IMR-90 (cell line): ENCODE measurements at places on chromosomes 2 and 18. TPM values are rescaled to one million over a fixed set of nuclear protein-coding genes. Genes with fewer than 3 reads are reported as not detected.
A peak's percentile ranks its signal among the peaks of the same experiment; 100 is the strongest.

- no peak for DNase-seq
Measured at GRCh38 chr18:56807901-56808300, 156.7 kb downstream of the WDR7 start.

- no peak for DNase-seq
Measured at GRCh38 chr2:30149513-30149912, 2.7 kb downstream of the YPEL5 start.

- DNase-seq: peak; percentile 80
Measured at GRCh38 chr2:42128721-42129486, 40.2 kb upstream of the EML4 start.

- DNase-seq: peak; percentile 63
Measured at GRCh38 chr2:237743561-237744269, 54.9 kb upstream of the RBM44 start.

DNA sequence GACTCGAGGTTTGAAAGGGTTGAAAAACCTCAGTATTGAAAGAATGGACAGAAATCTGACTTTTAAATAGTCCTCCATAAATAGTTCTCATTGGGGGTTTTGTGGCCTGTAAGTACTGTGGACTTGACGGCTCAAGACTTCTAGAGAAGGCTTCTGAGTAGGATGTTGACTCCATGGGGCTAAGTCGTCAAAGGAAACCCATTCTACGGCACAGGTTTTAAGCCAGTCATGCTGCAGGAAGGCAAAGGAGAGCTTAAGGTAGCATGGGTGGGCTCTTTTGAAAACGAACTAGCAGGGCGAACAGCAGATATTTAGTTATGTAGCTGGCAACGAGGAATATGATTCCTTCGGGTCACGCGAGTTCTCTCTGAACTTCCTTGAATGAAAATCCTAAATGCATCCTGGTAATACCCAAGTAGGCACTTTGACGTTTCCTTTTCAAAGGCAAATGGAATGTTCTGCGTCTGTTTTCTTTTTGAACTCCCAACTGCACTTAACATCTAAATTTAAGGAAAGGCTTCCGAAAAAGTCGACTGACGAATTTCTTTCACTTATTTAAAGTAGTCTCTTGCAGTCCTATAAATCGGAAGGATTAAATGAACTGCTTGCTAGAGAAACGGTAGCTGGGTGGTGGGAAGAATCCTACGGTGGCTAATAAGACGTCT is 1.1 kb upstream of the NEDD4L start:
- DNase-seq: no peak

- no peak for DNase-seq
Measured at GRCh38 chr2:49343638-49344037, 189.3 kb upstream of the FSHR start.

DNA sequence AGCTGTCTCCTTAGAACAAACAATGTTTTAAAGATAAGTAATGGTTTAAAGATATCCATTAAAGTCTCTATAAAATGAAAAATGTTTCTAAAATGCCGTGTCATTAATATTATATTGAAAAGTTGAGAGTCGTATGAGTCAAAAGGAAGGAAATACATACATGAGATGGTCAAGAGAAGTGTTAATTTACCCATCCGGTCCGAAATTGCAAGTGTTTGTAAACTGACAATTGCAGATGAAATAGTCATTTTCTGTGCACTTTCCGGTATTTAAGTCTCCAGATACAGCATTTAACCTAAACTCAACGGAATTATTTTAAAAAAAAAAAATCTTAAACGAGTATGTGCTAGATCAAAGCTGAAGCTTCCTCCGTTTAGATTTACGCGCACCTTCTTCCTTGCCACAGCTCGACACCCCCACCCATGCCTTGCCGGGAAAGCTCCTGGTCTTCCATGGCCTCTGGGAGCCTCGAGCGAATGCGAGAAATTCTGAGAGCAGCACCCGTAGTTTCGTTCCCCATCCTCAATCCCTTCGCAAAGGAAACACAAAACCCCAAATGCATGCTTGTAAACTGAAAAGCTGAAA is 1.8 kb downstream of the DSC3 start:
- DNase-seq: no peak

DNA sequence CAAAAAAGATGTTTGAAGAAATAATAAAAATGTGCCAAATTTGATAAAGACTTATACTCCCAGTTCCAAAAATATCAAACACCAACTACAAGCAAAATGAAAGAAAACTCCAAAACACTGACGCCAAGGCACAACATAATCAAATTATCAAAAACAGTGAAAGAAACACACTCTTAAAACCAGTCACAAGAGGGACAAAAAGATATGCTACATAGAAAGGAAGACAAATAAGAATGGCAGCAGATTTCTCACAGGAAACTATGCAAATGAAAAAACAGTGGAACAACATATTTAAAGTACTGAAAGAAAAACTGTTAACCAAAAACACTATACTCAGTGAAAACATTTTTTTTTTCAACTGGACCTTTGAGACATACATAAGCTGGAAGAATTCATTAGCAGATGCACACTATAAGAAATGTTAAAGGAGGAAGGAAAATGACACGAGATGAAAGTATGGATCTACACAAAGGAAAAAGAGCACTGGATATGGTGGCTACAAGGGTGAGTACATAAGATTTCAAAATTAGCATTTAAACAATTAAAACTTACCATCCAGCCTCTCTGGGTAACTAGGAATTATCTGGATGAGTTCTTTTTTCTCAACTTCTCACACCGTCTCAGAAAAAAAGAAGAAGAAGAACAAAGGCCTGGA is 94.0 kb upstream of the ACVR1C start:
- DNase-seq: peak; percentile 11

DNA sequence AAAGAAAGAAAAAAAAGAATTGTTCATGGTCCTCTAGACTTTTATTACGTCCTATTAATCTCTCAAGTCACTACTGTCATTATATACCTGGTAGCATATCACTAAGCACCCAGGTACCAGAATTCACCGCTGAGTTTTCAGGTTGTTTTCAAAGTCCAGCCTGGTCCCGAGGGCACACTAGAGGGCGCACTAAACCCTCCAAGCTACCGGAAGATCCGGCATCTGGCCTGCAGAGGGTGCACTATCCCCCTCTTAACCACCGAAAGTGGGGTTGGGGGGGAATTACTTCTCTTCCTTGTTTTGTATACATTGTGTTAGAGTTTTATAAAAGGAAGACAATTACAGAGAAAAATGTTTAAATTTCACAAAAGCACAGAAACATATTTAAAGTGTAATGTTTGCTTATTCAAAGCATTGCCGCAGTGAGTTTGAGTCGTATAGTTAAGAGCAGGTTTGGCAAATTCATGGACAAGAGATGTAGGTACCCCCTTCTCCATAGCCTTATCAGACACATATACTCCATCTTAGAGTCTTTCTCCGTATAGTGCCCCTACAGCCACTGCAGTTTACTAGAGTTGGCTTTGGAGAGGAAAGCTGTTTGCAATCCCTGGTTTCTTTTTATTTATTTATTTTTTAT is 19.2 kb downstream of the MOGAT1 start:
- peak; percentile 78 for DNase-seq

- peak; percentile 90 for DNase-seq
Measured at GRCh38 chr18:25230658-25231326, 121.2 kb downstream of the ZNF521 start.

GRCh38 chr2:190149908-190150307 is 87.4 kb upstream of the MSTN start:
- no peak for DNase-seq

DNA sequence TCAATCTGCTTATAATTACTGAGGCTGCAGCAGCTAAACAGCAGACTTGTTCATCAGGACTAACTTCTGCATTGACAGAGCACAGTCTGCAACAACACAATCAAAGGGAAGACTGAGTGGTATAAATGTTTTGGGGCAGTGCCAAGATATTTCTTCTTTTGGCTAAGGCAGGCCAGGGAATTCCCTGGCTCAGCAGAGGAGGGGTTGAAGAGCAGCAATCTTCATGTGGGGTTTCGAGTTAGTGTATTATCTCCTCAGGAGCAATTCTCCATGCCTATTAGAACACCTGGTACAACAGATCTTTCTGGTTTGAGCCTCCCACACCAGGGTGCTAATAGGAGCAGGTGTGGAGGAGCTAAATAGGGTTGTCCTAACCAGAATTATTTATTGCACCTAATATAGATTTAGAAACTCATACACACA is 103.0 kb upstream of the STK17B start:
- peak; percentile 56 for DNase-seq

DNA sequence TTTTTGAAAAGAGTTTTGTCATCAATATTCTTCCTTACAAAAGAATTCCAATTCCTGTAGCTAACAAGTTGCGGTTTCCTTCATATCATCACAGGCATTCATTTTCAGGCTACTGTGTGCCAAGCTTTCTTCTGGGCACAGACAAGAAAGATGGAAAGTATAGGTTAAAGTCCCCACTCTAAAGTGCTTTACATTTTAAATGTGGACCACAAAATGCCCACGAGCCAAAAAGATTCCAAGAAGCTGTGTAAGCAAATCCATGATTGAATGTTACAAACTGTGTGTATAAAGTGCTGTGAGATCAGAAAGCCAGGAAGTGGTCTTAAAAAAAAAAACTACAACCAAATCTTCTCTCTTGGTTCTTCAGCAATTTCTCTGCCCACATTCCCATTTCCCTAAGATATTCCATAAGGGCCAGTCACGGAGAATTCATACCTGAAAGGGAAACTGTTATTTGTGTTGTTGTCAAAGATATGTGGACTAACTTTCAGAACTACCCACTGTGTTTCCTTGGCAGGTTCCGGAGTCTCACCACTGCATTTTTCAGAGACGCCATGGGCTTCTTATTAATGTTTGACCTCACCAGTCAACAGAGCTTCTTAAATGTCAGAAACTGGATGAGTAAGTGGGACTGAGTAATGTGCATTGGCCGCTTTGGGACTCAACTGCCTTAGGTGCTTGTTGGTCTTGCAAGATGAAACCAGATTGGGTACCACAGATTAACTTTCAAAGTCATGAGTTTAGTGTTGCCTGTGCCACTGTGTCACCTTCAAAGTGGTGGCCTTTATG is 55.7 kb downstream of the RAB27B start:
- DNase-seq: peak; percentile 25

GRCh38 chr2:118993392-118993752 is 51.4 kb downstream of the MARCO start:
- DNase-seq: no peak

PLEK gene
- total RNA-seq: under 0.01 TPM in 1 of 2 replicates, not detected in the other

OTOS gene
- total RNA-seq: not detected in 2 replicates

NEMP2 gene
- 1.3 and 2.2 TPM in 2 replicates for total RNA-seq

ECEL1 gene
- not detected in 2 replicates for total RNA-seq

UNC50 gene
- 18.3 and 40.3 TPM in 2 replicates for total RNA-seq
